ENCODE measurements at places on chromosomes 12 and 14.

GRCh38 chr12:56978397-56979138 lies 21.2 kb upstream of the RDH16 start:
- DNase-seq, result no peak

GRCh38 chr12:10341892-10342509 lies 34.3 kb downstream of the KLRD1 start:
- DNase-seq, result no peak

DNA sequence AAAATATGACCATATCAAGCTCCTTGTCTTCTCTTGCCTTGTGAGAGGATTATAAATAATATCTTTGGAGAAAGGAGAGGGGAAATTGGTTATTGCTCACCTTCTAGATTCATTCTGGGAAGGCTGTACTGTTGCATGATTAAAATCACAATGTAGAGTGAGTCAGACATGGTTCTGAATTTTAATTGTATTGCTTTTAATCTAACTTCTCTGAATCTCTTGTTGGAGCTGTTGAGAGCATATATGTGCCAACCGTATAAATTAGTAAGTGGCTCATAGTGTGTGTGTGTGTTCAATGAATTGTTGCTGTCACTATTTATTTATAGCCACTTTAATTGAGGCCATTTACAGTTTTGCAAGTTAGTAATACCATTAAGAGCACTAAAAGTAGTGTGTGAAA lies 56.1 kb downstream of the KCNJ8 start:
- DNase-seq, result no peak

GRCh38 chr12:74431801-74432200 lies 105.8 kb upstream of the ATXN7L3B start:
- no peak for DNase-seq

DNA sequence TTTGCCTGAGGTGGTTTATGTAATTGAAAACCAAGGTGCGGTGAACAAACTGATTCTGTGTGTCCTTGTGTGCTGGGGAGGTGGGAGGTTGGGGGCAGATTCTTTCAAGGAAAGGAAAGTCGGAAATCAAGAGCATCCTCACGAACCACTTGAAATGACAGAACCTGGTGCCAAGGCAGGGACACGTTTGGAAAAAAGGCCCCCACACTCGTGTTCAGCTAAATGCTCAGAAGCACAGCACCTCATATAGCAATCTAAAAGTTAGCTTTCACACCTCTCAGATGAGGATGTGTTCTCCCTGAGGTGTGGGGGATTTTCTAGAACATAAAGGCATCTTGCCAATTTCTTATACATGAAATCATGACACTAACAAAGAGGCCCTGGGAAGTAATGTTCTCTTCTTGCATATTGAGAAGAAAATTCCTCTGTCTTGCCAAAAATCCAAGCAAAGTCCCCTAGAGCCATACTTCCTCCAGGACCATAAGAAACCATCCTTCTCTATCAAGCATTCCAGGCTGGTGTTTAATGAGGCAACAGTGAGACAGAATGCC lies 119.6 kb downstream of the PLXNC1 start:
- DNase-seq, result no peak

- DNase-seq, result no peak
Measured at GRCh38 chr12:96029826-96030225, 5.6 kb downstream of the LTA4H start.

- DNase-seq, result no peak
Measured at GRCh38 chr12:124303579-124304313, 8.9 kb downstream of the RFLNA start.

GRCh38 chr12:57085999-57086492 lies 2.9 kb upstream of the NAB2 start:
- DNase-seq, result no peak

DNA sequence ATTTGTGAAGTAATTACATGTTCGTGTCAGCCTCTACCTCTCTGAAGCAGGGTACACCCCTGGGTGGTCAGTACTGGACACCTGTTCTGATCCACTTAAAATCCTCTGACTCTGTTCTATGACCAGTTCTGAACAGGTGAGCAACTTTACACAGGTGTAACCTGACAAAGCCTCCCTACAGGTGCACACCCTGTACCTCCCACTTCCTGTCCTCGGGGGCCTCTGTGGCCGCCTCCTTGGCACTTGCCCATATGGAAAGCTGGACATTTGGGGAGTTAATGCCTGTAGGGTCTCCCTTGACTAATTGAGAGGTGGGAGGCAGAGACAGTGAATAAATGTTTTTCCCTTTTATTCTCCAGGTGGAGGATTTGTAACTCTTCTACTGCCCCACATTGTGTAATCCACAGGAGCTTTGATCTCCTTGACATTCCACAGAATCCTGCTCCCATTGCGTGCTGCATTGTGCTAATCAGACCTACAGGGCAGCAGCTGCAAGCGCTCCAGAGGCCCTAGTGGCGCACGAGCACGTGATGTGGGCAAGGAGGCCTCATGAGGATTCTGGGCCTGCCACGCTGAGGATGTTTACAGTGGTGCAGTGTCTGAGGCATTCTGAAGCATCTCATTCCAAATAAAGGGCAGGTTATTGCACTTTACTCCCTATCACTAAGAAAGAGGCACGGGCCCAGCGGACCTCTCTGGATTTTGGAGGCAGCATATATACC lies 45.8 kb upstream of the BATF start:
- peak; percentile 50 for DNase-seq

DNA sequence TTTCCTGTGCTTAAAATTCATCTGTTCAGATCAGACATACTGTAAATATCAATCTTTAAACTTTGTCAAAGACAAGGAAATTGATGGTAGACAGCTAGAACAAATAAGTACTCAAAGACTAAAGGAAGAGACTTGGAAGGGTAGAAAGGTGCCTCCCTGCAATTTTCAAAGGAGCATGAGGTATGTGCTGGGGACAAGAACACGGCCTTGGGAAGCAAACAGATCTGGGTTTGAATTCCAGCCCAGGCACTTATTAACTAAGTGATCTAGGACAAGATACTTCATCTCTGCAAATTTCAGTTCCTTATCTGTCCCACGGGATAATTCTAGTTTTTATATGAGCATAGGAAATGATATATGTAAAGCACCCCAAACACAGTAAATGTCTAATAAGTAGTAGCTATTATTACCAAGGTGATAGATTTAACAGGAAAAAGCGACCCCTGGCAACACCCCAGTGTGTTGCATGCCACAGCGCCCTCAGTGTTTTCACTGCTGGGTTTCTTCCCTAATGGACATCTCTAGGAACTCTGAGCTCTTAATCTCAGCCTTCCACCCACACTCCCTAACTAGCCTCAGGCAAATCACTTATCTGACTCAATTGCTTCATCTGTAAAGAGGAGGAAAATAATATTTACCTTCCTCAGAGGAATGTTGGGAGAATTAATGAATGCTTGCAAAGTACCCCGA lies 44.7 kb upstream of the BMP4 start:
- no peak for DNase-seq

GRCh38 chr14:99958380-99958779 lies 106.8 kb upstream of the EVL start:
- DNase-seq, result no peak

DNA sequence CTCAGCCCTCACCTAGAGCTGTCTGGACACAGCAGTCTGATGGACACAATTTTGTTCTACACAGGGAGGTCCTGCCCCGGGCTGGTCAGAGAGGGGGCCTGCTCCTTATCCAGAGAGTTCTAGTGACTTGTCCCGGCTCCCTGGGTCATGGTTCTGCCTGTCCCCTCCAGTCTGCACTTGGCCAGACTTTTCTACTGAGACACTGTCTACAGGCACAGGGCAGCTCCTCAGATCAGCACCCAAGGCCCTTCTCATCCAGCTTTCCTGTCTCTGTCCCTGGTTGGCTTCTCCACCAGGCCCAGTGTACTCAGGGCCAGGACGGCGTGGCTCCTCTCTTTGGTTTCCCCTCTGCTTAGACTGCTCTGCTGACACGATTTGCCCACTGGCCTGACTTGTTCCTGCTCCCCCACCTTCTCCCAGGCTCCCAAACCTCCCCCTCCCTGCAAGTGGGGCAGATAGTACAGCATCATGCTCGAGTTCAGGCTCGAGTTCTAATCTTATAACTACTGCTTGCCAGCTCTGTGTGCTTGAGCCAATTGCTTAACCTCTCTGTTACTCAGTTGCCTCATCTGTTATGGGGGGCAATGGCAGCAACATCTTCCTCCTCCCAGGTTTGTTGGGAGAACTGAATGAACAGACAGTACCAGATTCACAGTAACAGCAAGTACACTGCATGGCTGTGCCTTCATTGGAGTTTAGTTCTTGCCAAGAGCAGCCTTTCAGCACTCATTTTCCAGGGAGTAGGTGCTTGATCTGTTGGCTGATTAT lies 22.0 kb upstream of the COL2A1 start:
- DNase-seq, result no peak

DNA sequence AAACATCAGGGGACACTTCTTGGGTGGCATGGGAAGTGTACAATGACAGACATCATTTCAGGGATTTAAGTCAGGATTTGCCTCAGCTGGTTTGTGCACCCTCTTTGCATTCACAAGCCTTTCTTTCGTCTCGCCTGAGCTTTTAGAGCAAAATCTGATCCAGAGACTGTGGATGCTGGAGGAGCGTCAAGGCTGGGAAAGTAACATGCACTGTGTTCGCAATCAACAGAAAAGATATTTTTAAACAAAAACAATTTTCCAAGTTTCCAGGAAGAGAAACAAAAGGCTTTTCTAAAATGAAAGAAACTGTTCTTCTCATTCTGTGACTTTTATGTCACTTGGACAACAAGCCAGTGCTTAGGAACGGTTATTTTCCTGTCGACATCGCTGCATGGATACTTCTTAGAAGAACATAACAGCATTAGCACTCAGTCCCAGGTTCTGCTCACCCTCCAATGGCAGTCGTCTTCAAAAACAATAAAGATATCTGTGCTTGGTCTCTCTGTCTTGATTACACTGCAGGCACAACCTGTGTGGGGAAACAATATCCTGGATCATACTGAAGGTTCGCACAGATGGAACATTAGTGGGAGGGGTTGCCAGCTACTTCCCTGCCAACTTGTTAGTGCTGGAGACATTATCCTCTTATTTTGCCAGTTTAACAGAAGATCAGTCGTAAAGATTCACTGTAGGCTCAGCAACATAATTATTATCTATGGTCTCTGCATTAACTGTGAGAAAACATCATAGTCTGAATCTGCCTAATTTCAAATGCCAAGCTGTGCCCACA lies 403.3 kb upstream of the ATP2B1 start:
- DNase-seq, result no peak

DNA sequence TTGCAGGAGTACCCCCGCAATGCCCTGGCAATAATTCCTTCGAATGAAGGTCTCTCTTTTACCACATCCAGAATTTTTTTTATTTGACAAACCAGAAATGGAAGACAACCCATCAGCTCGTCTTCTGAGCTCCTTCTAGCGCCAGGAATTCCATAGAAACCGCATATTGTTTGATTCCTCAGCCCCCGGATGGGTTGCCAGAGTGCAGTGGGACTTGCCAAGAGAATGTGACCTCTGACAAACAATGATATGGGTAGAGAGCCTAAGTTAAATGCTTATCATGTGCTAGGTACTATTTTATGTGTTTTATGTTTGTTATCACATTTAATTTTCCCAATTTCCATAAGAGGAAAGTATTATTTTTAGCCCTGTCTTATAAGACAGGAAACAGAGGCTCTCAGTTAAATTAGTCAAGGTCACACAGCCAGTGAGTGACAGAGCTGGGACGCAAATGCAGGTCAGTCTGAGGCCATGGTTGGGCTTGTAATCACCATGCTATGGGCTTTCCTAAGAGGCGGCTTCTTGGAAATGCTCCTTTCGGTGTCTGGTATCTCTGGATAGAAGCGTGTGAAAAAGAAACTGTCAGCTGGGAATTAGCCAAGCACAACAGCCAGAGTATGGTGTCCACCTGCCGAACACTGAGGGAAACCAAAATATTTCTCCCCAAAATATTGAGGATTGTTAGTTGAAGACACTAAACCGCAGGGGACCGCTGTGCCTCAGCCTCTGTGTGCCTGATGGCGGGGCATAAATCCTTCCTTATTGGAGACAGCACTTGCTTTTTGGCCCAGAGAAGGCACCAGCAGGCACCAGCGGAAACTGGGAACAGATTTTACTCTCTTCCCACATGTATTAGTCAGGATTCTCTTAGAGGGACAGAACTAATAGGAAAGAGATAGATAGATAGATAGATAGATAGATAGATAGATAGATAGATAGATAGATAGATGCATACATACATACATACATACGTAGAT lies 29.4 kb upstream of the ETFBKMT start:
- DNase-seq, result no peak

GRCh38 chr12:96861656-96862055 lies 45.4 kb upstream of the NEDD1 start:
- DNase-seq, result no peak

GRCh38 chr12:66881386-66881785 lies 202.5 kb upstream of the GRIP1 start:
- no peak for DNase-seq

DNA sequence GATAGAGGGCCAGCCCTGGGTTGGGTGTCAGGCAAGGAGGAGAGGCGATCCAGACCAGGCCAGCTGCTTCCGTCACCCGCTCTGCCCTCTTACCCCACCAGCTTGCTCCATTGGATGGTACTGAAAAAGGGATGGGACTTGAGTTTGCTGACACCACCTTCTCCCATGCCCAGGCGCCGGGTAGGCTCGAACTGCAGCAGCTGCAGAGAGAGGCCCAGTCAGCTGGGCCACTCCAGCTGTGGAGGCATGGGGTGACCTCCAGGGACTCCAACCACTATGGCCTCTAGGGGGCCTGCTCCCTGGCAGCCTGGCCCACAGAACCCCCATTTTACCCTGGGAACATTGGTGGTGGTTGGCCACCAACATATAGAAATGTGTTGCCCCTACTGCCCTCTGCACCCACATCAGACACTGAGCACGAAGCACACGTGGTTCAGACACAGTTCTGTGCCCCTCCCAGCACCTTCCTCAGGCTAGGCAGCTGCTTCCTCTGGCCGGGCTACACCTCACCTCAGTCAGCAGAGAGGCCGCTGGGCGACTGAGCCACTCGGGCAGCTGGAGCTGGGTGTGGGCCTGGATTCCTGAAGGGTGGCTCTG lies 16.0 kb downstream of the RPS6KL1 start:
- DNase-seq, result no peak

DNA sequence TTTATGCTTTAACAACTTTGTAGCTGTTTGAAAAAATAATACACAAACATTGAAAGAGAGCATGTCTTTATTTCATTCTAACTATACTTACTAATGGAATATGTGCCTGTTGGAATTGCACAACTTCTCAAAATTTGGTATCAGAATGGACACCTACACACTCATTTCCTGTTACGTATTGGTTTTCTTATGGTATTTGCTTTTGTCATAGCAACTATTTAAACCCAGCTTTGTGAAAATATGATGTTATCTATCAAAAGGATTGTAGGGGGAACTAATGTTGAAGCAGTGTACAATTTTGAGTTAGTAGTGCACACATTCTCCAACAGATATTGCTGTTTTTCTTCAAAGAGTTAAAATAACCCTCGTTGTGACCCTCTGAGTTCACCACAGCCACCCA lies 52.6 kb downstream of the RBMS2 start:
- DNase-seq, result no peak

GRCh38 chr12:6378709-6379472 lies 3.5 kb upstream of the SCNN1A start:
- DNase-seq, result no peak

- DNase-seq, result no peak
Measured at GRCh38 chr14:27672047-27672446, 1074.2 kb upstream of the NOVA1 start.
